Tongue (tissue), 3 donors: ENCODE measurements at places on chromosomes 5 and 9. TPM values are rescaled to one million over a fixed set of nuclear protein-coding genes. Genes with fewer than 3 reads are reported as not detected.

Gene EQTN
- total RNA-seq = 0.51 TPM

Gene ADAMTS6
- total RNA-seq = 8.1 TPM

Gene ROPN1L
- 0.41 TPM for total RNA-seq

Gene INSL4
- not detected for total RNA-seq

Gene BTNL8
- not detected for total RNA-seq

Gene NR5A1
- not detected for total RNA-seq

Gene IARS1
- 132 TPM for total RNA-seq

Gene EXOSC3
- total RNA-seq = 27.7 TPM

Gene DCTN3
- 90.7 TPM for total RNA-seq
